A375 (cell line): ENCODE measurements at places on chromosomes 4 and X. TPM values are rescaled to one million over a fixed set of nuclear protein-coding genes. Genes with fewer than 3 reads are reported as not detected.

The RBPJ gene
- total RNA-seq = 60.7 and 77.2 TPM in 2 replicates

The CENPVL2 gene
- total RNA-seq = not detected in 2 replicates

The OCIAD2 gene
- total RNA-seq = not detected in 2 replicates

The CORIN gene
- total RNA-seq = 0.13 and 0.30 TPM in 2 replicates

The TMPRSS11A gene
- 0.30 TPM in 1 of 2 replicates, not detected in the other for total RNA-seq

The TMEM31 gene
- total RNA-seq = not detected in 2 replicates

The FAM9C gene
- not detected in 2 replicates for total RNA-seq

The SYTL4 gene
- 1.3 and 1.8 TPM in 2 replicates for total RNA-seq

The ANXA10 gene
- 0.45 and 0.50 TPM in 2 replicates for total RNA-seq

The ARHGAP36 gene
- not detected in 2 replicates for total RNA-seq

The SPANXN2 gene
- total RNA-seq = not detected in 2 replicates

The PNMA5 gene
- total RNA-seq = not detected in 2 replicates

The AMTN gene
- total RNA-seq = not detected in 2 replicates

The DSPP gene
- not detected in 2 replicates for total RNA-seq

The PCDH11X gene
- total RNA-seq = 0.91 and 1.7 TPM in 2 replicates

The NCAPG gene
- total RNA-seq = 65.5 and 98.5 TPM in 2 replicates

The ARFIP1 gene
- 26.7 and 33.3 TPM in 2 replicates for total RNA-seq

The CTAG1A gene
- total RNA-seq = 581 and 722 TPM in 2 replicates

The ZBTB33 gene
- 6.1 and 7.1 TPM in 2 replicates for total RNA-seq

The SASH3 gene
- total RNA-seq = not detected in 2 replicates

The POF1B gene
- 0.05 TPM in 1 of 2 replicates, not detected in the other for total RNA-seq

The SLC2A9 gene
- total RNA-seq = 0.26 TPM in 1 of 2 replicates, not detected in the other

The CHRDL1 gene
- 17.2 and 17.6 TPM in 2 replicates for total RNA-seq

The CRMP1 gene
- total RNA-seq = 1.4 and 1.9 TPM in 2 replicates

The AREG gene
- 17.4 and 20.0 TPM in 2 replicates for total RNA-seq

The BRS3 gene
- total RNA-seq = not detected in 2 replicates

The GUCY1A1 gene
- total RNA-seq = 0.34 TPM in 1 of 2 replicates, not detected in the other

The GLA gene
- 21.7 and 22.9 TPM in 2 replicates for total RNA-seq

The PDZD4 gene
- 2.8 and 5.4 TPM in 2 replicates for total RNA-seq

The TLR10 gene
- 0.05 TPM in 1 of 2 replicates, not detected in the other for total RNA-seq

The GATA1 gene
- total RNA-seq = not detected in 2 replicates

The CYP2U1 gene
- 1.8 and 2.3 TPM in 2 replicates for total RNA-seq

The ABRAXAS1 gene
- total RNA-seq = 3.8 and 8.4 TPM in 2 replicates

The GDI1 gene
- total RNA-seq = 111 and 121 TPM in 2 replicates

The MAGEA2 gene
- 80.6 and 90.5 TPM in 2 replicates for total RNA-seq

The MUC7 gene
- not detected in 2 replicates for total RNA-seq

The NPY2R gene
- total RNA-seq = not detected in 2 replicates

The CYLC1 gene
- total RNA-seq = not detected in 2 replicates

The SPOCK3 gene
- 1.4 and 2.2 TPM in 2 replicates for total RNA-seq
